RCC 7860 (cell line): ENCODE measurements at places on chromosomes 13 and 19.

DNA sequence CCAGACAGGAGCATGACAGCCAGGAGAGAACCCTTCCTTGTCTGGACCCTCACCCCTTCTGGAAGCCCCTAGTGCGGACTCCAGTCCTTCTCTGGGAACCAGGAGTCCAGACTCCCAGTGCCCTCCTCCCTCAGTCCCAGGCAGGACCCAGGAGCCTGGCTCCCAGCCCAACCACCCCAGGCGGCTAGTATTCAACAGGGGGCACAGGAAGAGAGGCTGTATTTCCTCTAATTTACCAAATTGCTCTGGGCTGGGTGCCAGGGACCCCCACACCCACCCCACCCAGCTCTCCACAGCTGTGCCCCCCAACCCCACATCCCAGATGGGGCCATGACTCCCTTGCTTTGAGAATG, 3.3 kb downstream of the GRIN2D start:
- DNase-seq = no peak

DNA sequence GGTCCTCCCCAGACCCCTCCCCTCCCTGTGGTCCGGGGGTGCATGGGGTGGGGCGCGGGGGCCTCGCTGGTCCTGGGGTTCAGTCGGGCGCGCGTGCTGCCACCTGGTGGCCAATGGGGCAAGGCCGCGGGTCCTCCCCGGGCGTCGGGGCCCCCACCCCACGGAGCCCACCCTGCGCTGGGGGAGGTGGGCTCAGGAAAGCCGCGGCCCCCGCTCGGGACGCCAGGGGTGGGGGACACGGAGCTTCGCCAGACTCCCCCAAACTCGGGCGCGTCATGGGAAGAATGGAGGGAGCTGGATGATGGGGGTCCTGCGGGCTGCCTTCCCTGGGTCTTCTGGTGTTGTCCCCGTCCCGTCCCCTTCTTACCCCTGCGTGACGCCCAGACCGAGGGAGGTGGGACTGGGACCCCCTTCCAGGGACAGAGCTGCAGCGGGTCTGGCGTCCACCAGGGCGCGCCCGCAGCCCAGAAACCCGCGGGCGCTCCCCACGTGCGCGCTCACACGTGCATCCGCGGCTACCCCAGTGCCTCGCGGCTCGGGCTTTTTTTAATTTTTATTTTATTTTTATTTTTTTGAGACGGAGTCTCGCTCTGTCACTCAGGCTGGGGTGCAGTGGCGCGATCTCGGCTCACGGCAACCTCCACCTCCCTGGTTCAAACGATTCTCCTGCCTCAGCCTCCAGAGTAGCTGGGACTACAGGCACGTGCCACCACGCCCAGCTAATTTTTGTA, 19.8 kb upstream of the TCF3 start:
- DNase-seq = no peak

DNA sequence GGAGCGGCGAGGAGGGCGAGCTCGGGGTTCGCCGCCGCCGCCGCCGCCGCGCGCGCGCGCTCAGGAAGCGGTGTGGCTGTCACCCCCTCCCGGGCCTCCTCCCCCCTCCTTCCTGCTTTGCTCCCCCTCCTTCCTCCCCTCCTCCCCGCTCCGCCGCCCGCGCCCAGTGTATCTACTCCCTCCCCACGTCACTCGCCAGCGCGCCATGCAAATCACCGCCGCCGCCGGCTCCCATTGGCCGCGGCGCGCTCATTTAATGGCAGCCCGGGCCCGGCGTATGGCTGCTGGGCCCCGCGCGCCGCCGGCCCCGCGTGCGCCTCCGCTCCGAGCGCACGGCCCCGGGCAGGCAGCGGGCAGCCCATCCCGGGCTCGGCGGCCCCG, 335 bp upstream of the SOX1 start:
- DNase-seq = no peak

GRCh38 chr13:48654511-48654910, 782 bp downstream of the CYSLTR2 start:
- DNase-seq = no peak

DNA sequence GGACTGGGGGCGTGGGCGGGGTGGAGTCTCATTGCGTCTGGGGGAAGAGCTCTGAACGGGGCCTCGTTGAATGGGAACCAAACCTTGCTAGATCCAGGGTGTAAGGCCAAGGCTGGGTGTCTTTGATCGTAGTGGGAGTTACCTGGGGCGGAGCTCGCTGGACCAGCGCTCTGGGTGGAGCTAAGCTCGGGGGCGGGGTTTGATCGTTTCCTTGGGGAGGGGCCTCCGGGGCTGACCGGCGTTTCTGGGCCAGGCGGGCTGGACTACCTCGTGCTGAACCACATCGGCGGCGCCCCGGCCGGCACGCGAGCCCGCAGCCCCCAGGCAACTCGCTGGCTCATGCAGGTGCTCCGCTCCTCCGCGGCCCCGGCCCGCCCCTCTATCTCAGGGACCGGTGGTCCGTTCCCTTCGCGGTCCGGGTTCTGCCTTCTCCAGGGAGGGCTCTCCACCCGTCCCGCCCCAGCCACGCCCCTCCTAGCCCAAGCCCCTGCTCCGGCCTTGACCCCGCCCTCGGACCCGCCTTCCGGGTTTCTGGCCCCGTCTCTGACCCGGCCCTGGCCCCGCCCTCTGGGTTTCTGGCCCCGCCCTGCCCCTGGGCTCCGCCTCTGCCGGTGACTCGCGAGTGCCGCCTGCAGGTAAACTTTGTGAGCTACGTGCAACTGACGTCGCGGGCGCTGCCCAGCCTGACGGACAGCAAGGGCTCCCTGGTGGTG, 3.3 kb upstream of the RPL36 start:
- peak; percentile 88 for DNase-seq

DNA sequence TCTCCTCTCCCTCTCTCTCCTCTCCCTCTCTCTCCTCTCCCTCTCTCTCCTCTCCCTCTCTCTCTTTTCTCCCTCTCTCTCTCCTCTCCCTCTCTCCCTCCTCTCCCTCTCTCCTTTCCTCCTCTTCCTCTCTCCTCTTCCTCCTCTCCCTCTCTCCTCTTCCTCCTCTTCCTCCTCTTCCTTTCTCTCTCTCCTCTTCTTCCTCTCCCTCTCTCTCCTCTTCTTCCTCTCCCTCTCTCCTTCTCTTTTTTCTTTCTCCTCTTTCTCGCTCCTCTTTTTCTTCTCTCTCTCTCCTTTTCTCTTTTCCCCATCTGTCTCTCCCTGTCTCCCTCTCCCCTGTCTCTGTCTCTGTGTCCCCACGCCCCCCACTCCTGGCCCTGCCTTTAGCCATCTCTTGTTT, 136.7 kb downstream of the GGACT start:
- no peak for DNase-seq

DNA sequence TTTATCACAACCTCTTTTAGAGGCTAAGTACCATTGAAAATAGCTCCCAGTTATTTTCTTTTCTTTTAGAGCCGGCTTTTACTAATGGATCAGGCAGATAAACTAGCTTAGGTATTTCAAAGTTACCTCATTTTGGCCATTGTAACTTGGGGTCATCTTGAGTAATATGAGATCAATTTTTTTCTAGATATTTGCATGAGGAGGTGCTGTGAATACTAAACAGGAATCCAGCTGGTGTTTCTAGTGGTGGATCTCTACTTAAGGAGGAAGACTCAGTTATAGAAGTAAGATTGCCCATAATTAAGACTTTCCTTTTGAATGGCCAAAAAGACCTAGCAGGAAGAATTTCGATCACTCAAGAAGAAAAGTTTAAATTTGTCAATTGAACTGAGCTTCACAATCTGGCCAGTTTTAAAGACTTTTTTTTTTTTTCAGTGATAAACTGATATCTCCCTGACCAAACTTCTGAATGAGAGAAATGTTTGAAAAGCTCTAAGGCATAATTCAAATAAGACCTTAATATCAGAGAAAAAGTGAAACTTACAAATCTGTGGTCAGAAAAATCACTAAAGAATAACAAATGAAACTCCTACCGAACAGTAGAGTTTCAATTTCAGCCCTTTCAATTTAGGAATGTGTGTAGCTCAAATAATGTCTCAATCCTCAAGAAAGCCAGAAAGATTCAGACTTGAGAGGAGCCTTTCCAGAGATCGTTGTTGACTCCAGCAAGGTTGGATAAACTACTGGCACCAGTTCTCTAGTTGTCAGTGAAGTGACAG, 11.6 kb upstream of the NAA16 start:
- no peak for DNase-seq

DNA sequence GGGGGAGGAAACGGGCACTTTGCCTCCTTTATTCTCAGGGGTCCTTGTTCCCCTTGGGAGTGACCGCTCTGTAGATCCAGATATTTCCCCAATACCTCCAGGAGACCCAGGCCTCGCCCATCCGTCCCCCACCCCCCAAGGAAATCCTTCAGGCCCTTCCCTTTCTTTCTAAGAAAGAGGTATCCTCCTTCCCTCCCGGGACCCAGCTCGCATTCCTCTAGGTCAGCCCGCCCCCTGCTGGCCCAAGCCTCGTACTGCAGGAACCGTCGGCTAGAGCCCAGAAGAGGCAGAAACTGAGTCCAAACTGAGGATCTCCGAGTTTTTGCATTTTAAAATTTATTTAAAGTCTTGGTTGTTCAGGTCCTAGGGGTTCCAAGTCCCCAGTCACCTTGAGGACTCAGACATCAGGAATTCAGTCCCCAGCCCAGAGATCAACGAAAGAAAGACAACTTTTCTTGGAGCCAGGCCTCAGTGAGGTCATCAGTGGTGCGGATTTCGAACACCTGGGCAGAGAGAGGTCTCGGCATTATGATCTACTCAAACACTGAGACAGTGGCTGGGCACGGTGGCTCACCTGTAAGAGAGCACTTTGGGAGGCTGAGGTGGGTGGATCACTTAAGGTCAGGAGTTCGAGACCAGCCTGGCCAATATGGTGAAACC, 7.5 kb upstream of the LRFN1 start:
- DNase-seq = peak; percentile 41

DNA sequence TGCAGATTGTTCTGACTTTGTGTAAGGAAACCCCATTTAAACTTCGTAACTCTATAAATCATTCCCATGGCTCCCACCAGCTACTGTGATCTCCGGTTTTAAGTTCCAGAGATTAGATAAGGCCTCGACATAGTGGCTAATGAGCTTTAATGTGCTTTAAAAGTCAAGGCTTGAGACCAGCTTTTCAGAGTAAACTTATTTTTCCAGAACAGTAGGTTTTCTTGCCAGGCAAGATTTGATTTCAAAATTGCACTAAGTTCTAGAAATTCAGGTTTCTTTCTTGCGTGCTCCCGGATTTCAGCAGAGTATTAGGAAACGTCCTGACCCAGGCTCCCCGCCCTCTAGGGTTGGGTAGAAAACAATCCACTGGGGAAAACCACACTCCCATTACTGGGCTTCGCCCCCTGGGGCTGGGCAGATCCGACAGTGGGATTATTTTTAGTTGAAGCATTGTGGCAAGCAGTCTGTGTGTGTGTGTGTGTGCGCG, 43.3 kb downstream of the CRYL1 start:
- no peak for DNase-seq

- DNase-seq = no peak
These were observed 20.1 kb downstream of the GPR18 start for GRCh38 chr13:99237981-99238662.

DNA sequence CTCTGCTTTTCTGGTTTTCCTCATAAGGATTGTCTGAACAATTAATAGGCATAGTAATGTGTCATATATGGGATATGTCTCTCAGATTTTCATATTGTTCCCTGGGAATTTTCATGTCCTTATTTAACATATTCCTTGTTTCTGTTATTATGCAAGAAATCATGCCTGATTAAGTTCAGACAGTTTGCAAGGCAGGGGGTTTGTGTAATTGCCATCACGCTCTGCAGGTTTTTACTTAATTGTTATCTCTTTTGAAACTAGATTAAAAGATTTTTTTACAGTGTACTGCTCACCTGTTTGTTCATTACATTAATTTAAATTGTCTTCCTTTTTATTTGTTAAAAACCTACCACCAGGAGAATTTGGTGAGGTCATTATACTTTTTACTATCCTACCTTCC, 1253.2 kb upstream of the PRR20A start:
- no peak for DNase-seq

GRCh38 chr19:2135474-2136402, 15.6 kb downstream of the AP3D1 start:
- DNase-seq = no peak

GRCh38 chr13:44364345-44365000, 9.2 kb upstream of the SERP2 start:
- DNase-seq = peak; percentile 81

- no peak for DNase-seq
These were observed 50.3 kb downstream of the CCDC70 start for GRCh38 chr13:51912091-51912490.

GRCh38 chr13:98225036-98225940, 48.2 kb upstream of the RNF113B start:
- DNase-seq = no peak
